ENCODE measurements at places on chromosomes 11 and 22.

- peak; percentile 28 for DNase-seq
Measured at GRCh38 chr11:46461461-46461927, 69.9 kb upstream of the CHRM4 start.

DNA sequence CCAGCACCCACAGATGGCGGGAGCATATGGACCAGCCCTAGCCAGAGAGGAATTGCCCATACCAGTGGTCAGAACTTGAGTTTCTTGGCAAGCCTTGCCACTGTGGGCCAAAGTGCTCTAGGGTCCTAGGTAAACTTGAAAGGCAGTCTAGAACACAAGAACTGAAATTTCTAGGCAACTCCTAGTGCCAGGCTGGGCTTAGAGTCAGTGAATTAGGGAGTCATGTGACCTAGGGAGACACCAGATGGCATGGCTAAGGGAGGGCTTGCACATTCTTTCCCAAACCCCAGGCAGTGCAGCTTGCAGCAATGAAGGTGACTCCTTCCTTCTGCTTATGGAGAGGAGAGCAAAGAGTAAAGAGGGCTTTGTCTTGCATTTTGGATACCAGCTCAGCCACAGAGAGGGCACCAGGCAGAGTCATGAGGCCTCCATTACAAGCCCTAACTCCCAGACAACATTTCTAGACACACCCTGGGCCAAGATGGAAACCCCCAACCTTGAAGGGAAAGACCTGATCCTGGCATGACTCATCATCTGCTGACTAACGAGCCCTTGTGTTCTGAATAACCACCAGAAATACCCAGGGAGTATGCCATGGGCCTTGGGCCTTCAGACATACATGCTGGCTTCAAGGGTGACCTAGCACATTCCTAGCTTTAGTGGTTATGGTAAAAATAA, 19.2 kb upstream of the OR56A3 start:
- DNase-seq: no peak

GRCh38 chr11:76706667-76707066, 36.1 kb upstream of the LRRC32 start:
- no peak for DNase-seq

DNA sequence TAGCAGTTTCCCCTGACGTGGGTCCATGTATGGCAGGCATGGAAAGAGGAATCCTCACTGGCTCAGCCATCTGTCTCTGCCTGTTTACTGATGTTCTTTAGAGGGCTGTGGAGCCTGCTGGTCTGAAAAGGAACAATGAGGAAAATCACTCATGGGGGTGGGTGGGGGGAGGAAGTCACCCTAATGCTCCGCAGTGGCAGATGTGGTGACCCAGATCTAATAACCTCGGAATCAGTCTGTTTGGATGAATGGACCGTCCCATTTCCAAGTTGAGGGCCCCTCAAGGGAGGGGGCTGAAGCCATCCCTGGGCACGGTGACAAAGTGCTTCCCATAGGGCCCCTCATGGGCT, 4.4 kb downstream of the BCR start:
- DNase-seq: no peak

All from skeletal muscle cell (primary cell).